Lower lobe of right lung (tissue), 2 donors: ENCODE measurements at places on chromosomes 4 and X. TPM values are rescaled to one million over a fixed set of nuclear protein-coding genes. Genes with fewer than 3 reads are reported as not detected.
A peak's percentile ranks its signal among the peaks of the same experiment; 100 is the strongest.

- DNase-seq = peak; percentile 49
Observed at GRCh38 chr4:169115897-169116254, 105.8 kb upstream of the CBR4 start.

- no peak for DNase-seq
Observed at GRCh38 chr4:96390404-96390803, 550.5 kb downstream of the PDHA2 start.

DNA sequence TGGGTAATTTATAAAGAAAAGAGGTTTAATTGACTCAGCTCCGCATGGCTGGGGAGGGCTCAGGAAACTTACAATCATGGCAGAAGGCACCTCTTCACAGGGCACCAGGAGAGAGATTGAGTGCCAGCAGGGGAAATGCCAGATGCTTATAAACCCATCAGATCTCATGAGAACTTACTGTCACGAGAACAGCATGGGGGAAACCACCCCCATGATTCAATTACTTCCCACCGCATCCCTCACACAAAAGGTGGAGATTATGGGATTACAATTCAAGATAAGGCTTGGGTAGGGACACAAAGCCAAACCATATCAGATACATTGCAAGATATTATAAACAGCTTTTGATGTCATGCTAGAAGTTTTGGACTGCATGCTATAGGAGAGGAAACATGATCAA is 204.3 kb downstream of the VEGFC start:
- DNase-seq = no peak

DNA sequence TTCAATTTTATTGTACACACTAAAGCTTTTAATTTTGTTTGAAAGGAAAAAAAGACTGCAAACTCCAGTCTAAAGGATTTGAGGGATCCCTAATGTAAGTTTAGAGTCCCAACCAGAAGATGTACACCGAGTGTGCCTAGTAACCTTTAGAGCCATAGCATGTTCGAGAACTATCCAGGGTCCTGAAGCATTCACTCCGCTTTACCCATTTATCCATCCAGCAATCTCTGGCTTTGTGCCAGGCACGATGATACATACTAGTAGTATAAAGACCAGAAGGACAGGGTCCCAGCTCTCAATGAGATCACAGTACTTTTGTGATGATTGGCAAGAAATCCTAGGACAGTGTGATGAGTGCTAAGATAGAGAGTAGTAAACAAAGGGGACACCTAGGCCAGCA is 168.7 kb downstream of the STK32B start:
- no peak for DNase-seq

Gene SPANXC
- total RNA-seq = not detected

Gene RASGEF1B
- 63.0 TPM for total RNA-seq

Gene HAND2
- total RNA-seq = 0.35 TPM
